ENCODE measurements at places on chromosomes 7 and 10.

GRCh38 chr10:48458662-48459048 lies 146.2 kb downstream of the ARHGAP22 start:
- DNase-seq, result no peak

GRCh38 chr10:104307576-104308438 lies 30.5 kb downstream of the ITPRIP start:
- no peak for DNase-seq

DNA sequence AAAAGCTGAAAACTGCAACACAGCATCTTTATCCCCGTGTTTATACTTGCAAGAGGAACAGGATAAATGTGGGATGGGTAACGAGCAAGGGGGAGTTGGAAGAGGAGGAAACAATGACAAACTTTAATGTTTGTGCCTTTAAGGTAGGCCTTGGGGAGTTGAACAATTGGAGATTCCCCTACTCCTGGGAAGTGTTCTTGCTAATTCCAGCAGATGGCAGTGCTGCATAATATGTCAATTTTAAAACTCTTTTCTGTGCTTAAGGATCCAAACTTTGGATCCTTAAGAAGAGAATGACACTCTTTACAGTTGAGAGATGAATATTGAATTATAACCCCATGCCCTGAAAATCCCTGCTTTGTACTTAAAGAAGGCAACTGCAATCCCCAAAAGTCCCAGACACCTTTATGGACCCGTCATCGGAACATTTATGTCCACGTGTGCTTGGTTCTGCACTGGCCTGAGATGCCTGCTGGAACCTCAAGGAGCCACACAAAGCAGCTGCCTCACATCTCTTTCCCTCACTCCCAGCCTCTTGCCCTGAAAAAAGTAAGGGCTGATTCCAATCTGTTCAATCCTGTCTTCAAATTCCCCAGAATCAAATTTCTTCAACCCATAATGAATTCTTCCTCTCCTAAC lies 12.0 kb downstream of the IFIT5 start:
- no peak for DNase-seq

GRCh38 chr10:114491419-114491818 lies 87.1 kb upstream of the AFAP1L2 start:
- no peak for DNase-seq

- DNase-seq, result no peak
These were observed 187.8 kb downstream of the GNAT3 start for GRCh38 chr7:80324032-80324431.

DNA sequence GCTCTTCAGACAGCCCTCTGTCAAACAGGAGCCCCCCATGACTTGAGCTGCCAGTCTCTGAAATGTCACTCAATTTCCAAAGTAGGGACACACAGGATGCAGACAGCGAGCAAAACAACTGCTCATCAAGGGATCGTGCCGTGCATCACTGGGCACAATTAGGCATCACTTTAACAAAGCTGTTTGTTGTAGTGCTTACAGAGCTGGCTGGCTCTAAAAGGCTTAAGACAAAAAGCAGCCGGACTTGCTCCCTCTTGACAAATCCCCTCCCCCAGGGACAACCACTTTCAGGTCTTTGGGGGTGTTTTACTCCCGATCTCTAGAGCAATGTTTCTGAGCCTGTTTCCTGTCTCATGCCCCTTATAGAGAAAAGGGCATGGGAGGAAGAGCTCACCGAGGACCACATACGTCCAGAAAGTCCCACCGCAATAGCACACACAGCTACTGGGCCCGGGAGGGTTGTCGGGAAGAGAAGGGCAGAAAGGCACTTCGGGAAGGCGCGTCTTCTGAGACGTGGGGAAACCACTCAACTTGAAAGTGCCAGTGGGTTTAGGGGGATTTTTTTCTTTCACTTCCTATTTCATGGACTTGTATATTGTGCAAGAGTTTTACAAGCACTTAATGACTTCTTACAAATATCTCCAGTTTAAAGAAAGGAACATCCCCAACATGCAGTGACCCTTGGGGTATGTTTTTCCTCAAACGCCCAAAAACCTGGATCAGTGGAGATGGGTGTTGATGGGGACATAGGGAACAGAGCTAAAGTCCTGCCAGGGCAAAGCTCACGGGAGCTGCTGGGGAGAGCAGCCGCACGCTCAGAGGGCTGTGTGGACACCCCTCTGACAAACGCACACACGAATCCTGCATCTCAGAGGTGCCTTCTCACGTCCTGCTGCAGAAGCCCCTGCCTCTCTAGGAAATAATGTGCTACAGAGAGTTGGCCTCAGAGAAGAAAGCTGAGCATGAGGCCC lies 27.1 kb downstream of the LRRC20 start:
- DNase-seq, result peak; percentile 45
